ENCODE measurements at places on chromosomes 13 and 19.
A peak's percentile ranks its signal among the peaks of the same experiment; 100 is the strongest.

- DNase-seq, result no peak
Measured at GRCh38 chr13:79972066-79972569, 368.8 kb downstream of the SPRY2 start.

DNA sequence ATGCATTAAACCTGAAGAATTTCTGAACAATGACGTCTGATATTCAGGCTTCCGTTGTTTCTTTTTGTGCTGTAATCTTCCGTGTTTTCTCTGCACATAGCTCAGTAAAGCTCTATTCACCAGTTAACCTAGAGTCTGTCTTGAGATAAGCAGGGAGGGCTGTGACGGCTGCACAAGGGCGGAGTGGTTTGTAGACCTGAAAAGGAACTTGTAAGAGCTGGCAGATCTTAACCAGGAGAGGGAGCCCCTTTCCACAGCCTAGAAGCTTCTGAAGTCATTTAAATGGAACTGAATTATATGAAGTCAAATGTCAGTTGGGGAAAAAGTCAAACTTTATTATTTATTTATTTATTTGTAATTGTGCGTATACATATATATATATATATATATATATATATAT, 27.5 kb downstream of the DPRX start:
- DNase-seq, result no peak

DNA sequence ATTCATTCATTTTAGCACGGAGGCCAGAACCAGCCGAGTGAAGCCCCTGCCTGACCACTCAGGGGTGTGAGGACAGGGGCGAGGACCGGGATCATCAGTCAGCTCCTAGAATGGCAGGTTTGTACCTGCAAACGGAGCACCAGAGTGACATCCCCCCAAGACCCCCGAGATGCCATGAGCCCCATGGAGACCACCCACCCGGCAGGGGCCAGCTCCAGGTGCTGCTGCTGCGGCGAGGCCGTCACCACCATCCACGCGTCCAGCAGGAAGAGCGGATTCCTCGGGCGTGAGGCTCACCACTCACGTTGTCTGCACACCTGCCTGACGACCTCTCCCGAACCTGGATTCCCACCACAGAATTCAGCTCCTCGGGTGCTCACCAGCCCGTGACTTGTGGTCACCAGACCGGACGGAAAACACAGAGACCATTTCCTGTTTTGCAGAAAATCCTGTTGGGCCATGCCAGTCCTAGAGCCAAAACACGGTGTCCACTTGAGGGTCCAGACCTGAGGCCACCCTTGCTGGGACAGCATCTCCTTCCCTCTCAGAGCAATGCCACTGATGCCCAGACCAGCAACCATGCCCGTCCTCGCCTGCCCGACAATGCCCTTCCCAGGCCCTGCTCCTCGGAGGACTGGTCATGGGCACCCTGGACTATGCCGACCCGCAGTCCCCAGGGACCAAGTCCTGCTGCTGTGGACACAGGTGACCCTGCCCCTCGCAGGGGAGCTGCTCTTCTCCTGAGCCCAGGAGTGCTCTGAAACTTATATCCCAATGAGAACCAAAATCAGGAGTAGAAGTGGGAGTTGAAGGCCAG, 74.2 kb downstream of the RASA3 start:
- DNase-seq, result no peak

DNA sequence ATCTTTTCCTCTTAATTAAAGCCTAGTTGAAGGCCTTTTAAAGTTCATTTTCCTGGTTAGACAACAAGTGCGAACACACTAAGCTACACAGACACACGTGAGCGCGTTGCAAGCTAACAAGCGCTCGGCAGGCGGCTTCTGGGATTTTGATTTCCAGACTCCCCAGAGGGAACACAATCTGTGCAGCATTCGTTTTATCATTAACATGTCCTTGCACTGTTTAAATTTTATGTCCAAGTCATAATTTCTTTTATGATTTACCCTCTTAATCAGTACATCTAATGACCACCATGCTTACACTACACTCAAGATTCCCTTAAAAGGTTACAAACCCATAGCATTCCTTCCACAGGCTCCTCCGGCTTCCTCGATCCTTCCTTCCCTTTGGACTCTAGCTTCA, 16.8 kb downstream of the COL4A1 start:
- DNase-seq, result no peak

GRCh38 chr13:39765801-39766463, 110.5 kb downstream of the COG6 start:
- DNase-seq, result no peak

DNA sequence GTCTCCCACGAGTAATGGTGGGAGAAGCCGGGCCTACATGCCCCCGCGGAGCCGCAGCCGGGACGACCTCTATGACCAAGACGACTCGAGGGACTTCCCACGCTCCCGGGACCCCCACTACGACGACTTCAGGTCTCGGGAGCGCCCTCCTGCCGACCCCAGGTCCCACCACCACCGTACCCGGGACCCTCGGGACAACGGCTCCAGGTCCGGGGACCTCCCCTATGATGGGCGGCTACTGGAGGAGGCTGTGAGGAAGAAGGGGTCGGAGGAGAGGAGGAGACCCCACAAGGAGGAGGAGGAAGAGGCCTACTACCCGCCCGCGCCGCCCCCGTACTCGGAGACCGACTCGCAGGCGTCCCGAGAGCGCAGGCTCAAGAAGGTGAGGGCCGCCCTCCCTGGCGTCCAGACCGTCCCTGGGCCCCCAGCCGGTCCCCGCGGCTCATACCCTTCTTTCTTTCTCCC, 1.4 kb upstream of the USF2 start:
- no peak for DNase-seq

GRCh38 chr13:28401303-28402056, 93.4 kb downstream of the FLT1 start:
- DNase-seq, result no peak

DNA sequence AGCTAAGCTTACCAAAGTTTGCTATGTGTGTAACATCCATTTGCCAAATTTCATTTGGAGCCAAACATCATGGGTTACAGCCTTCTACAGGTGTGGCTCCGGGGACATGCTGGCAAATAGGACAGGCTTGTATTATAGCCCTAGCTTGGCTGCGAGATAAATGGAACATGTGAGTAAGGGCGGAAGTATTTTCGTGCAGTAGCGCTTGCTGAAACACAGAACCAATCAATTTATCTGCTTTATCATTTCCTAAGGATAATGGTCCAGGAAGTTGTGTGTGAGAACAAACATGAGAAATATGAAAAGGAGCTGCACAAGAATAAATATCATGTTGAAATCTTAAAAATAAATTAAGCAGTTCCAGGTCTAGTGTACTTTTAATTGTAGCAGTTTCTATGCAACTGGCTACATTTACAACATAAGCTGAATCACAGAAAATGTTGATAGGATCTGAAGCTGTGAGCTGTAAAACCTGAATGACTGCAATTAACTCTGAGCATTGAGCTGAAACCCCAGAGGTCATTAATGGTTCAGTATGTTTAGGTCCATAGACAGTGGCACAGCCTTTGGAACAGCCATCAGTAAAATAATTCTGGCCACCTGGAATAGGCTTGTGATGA, 22.2 kb upstream of the ZNF100 start:
- DNase-seq, result no peak

GRCh38 chr13:34030782-34031181, 212.8 kb downstream of the RFC3 start:
- no peak for DNase-seq

DNA sequence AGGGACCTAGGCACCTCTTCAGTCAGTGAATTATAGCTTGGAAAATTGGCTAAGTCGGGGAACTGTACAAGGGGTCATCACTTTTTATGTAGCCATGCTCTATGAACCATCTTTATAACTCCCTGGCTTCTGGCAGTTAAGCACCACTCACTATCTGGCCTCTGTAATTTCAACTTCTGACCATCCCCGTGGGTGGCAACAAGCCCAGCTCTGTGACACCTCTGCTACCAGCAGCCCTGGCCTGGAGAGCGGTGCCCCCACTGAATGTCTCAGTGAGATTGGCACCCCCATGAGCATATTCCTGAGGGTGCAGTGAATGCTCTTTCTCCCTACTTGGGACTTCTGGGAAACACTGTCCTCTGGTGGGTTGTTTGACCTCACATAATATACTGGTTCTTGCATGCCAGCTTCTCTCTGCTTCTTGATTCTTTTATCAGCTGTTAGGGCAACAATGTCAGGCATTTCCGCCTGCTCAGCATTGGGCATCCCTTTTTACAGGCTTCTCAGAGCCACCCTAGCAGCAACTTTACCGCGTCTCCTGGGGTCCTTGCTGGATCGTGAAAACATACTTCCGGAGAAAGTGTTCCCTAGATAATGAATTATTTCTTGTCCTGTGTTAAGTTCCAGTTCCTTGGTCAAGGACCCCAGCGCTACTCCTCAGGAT, 10.4 kb downstream of the KL start:
- DNase-seq, result no peak

GRCh38 chr13:23321535-23322241, 111.8 kb downstream of the SACS start:
- peak; percentile 6 for DNase-seq

- no peak for DNase-seq
Measured at GRCh38 chr13:112442483-112443090, 66.4 kb downstream of the SPACA7 start.

GRCh38 chr13:85283408-85283807, 515.8 kb downstream of the SLITRK6 start:
- no peak for DNase-seq

DNA sequence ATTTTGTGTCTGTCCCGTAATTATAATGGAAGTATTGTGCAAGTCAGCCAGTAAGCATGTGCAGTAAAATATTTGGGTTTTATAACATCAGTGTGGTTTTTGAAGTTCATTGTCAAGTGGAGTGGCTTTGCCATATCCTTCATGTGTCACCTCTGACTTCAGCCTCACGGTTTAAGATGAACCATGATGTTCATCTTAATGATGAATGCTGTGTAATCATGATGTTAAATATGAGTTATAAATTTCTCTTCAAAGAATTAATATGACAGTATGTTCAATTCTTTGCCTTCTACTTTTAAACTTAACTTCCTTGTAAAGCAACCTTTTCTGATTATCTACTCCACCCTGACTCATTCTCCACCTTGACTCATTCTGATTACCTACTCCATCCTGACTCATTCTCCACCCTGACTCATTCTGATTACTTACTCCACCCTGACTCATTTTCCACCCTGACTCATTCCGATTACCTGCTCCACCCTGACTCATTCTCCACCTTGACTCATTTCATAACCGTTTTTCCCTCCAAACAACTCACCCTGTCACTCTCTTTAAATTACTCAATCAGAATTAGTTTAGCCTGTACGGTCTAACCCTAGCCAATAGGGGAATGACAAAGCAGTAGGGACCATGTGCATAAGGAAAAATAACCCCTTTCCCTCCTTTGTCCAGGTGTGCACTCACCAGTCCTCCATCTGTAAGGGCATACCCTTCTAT, 50.3 kb upstream of the ANKRD10 start:
- no peak for DNase-seq

- DNase-seq, result no peak
Measured at GRCh38 chr19:38539751-38540150, 78.0 kb downstream of the MAP4K1 start.

DNA sequence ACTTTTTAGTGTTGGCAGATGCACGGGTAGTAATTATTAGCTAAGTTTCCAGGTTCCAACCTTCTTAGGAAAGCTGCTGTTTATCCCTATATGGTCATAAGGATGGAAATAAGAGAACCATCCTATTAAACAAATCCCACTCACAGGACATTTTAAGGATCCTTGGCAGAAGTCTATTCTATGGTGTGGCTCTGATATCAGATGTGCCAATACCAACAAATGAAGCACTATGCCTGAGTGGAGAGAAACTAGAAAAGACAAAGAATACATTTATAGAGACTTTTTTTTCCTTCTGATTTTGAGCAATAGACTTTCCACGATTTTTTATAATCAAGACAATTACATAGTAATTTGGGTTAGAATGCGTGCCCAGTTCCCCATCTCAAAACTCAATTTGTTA, 12.6 kb downstream of the PCDH17 start:
- no peak for DNase-seq

- no peak for DNase-seq
Measured at GRCh38 chr13:51113969-51114368, 2.9 kb upstream of the C13orf42 start.

GRCh38 chr19:4172861-4173473, 9.4 kb downstream of the SIRT6 start:
- DNase-seq, result no peak

- DNase-seq, result no peak
Measured at GRCh38 chr13:86567119-86567518, 767.9 kb upstream of the SLITRK6 start.

- DNase-seq, result no peak
Measured at GRCh38 chr19:19354932-19355331, 34.3 kb downstream of the MAU2 start.

- no peak for DNase-seq
Measured at GRCh38 chr13:109568339-109568818, 218.0 kb downstream of the IRS2 start.

- DNase-seq, result no peak
Measured at GRCh38 chr19:58554494-58555368, at the start of gene CHMP2A. Gene CHMP2A (minus strand): TSS chr19:58555105. CDS start chr19:58554212, 893 bp downstream.

DNA sequence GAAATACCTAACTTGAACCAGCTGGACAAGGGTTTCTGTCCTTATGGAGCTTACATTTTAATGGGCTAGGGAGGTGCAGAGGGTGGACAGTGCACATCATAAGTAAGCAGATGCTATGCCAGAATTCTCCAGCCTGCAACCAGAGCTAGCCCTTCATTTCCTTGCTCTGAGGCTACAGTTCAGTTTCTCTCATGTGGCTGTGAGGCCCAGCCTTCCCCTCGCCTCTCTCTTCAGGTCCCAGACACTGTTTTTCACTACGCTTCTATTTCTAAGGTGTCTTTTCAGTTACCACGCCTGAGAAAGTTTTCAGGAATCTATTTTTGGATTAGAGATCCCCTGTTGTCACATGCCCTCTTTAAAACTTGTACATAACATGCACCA, 141.9 kb downstream of the PCCA start:
- DNase-seq, result no peak

DNA sequence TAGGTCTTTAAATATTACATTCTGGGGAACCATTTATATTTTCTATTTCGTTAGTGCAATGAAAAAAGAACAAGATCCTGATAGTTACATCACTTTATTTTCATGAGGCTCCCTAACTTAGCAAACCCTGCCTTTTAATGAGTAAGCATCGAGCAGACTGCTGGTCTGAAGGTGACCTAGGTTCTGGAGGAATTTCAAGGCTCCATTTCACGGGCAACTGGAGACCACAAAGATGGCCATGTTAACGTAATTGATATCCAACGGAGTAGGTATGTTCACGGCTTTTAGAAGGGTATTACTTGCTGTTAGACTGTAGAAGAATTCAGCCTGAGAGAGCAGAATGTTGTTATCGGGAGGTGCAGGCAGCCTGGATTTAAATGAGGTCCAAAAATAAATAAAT, 1597.6 kb downstream of the EFNB2 start:
- no peak for DNase-seq

- no peak for DNase-seq
Measured at GRCh38 chr13:39102981-39103490, 64.8 kb downstream of the NHLRC3 start.

DNA sequence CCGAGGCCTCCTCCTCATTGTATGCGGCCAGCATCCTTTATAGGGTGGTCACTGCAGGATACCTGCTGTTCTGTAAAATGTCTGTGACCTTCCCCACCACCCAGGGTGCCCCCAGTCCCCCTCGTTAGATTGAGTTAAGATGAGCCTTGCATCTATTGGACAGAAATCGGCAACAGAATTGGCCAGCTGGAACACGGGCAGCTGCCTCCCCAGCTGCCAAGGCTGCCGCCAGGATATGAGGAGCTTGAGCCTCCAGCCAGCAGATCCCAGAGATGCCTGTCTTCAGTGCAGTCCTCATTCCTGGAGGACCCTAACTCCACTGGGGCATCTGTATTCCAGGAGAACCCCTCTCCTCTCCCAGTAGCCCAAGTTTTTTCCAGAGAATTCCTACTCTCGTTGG, 463.0 kb downstream of the TSHZ3 start:
- DNase-seq, result no peak

Data from GOT3 (cell line).